Glutamatergic neuron (in vitro differentiated cells): ENCODE measurements at places on chromosomes 3 and 15.

GRCh38 chr3:63986146-63986545 is 37.1 kb downstream of the PSMD6 start:
- no peaks in the 10 kb centered on the region for H3K36me3 ChIP-seq
- no peak for DNase-seq
- H3K4me3 ChIP-seq: no peak overlapping the region

GRCh38 chr3:46987743-46988401 is 8.4 kb downstream of the NBEAL2 start:
- peaks cover 3% of the 10 kb centered on the region for H3K4me1 ChIP-seq
- H3K27ac ChIP-seq: no peak overlapping the region
- H3K4me3 ChIP-seq: no peak overlapping the region
- no peak for DNase-seq
- H3K27me3 ChIP-seq: peaks cover 2% of the 10 kb centered on the region

GRCh38 chr3:65618599-65618998 is 420.1 kb downstream of the MAGI1 start:
- H3K27me3 ChIP-seq: peaks cover 2% of the 10 kb centered on the region
- no peaks in the 10 kb centered on the region for H3K36me3 ChIP-seq
- no peak overlapping the region for H3K4me3 ChIP-seq
- DNase-seq: no peak
- no peak overlapping the region for H3K27ac ChIP-seq

- H3K27ac ChIP-seq: no peak overlapping the region
- no peaks in the 10 kb centered on the region for H3K27me3 ChIP-seq
- H3K36me3 ChIP-seq: no peaks in the 10 kb centered on the region
Measured at GRCh38 chr3:191391861-191392808, 61.8 kb upstream of the UTS2B start.

DNA sequence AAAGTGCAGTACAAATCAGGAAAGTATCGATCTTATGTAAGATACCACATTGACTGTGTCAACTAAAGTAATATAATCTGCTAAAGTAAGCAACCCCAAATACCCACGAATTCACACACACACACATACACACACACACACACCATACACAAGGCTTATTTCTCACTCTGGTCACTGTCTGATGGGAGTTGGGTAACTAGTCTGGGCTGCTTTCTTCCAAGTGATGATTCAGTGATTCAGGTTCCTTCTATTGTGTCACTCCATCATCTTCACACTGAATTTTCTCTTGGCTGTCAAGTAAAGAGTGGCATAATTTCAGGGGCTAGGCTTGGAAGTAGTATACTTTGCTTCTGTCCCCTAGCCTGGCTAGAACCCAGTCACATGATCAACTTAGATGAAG is 104.8 kb upstream of the CCDC54 start:
- no peak overlapping the region for H3K4me3 ChIP-seq
- DNase-seq: no peak
- no peaks in the 10 kb centered on the region for H3K27me3 ChIP-seq
- H3K36me3 ChIP-seq: no peaks in the 10 kb centered on the region
- peaks cover 8% of the 10 kb centered on the region for H3K4me1 ChIP-seq

DNA sequence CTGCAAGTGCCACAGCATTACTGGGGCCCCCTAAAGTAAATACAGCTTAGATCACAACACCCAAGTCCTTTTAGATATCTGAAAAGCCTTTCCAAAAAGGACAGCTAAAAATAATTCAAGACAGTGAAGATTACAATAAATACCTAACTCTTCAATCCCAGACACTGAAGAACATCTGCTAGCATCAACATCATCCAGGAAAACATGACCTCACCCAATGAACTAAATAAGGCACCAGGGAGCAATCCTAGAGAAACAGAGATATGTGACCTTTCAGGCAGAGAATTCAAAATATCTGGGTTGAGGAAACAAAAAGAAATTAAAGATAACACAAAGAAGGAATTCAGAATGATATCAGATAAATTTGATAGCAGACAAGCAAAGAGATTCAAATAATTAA is 71.7 kb upstream of the TTC14 start:
- no peaks in the 10 kb centered on the region for H3K27me3 ChIP-seq
- no peak overlapping the region for H3K27ac ChIP-seq
- DNase-seq: no peak
